ENCODE measurements at places on chromosomes 5 and 9.

DNA sequence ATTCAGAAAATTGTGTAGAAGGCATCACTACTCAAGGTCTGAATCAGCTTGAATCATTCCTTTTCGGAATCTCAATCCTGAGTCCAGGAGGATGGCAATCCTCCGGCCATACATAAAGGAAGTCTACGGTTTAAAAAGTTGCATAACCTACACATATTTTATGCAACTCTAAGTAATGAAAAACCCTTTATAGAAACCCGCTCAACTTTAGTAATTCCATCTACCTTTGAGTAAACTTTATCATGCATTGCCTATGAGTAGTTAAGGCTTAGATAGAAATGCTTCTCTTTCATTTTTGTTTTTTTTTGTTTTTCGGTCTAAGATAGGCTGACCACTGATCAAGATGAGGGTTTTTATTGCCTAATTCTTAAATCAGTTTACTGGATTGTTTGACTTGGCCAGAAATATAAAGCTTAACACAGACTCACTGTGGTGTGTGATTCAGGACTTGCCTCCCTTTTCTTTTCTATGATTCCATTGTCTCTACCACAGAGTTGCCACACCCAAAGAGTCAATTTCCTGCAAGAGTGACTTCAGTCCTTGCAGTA, 85.0 kb downstream of the LURAP1L start:
- no peak for DNase-seq

DNA sequence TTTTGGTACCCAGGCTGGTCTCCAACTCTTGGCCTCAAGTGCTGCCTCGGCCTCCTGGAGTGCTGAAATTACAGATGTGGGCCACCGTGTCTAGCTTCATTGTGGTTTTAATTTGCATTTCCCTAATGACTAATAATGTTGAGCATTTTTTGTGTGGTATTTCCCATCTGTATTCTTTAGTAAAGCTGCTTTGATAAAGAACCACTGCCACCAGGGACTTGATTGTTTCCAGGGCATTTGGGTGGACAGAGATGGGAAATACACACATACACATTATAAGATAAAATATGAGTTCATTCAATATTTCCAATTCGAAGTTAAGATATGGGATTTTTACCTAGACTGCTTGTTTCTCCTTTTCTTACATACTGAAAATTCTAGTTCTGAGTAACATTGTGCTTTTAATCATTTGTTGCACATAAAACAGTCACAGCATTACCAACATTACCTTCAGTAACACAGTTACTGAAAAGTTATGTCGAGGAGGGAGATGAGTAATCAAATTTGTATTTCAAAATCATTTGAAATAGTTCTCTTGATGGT, 28.9 kb downstream of the HABP4 start:
- DNase-seq = no peak

GRCh38 chr9:127801955-127802575, 617 bp upstream of the FPGS start:
- no peak for DNase-seq

GRCh38 chr5:97554977-97555643, 372.1 kb upstream of the RIOK2 start:
- DNase-seq = no peak

DNA sequence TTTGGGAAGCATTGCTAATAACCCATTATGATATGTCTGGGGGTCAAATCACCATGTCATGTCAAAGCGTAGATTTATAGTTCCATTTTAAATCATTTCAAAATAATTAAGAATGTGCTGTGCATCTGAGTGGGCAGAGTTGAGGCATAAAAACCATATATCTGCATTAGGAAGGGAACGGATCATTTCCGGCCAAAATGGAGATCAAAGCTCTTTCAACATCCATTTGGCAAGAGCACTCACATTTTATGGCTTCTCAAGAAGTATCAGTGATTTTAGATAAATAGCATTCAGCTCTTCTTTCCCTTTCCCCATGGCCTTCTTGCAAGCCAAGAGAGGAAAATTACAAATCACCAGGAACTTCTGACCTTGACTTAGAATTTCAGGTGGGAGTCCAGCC, 89.9 kb downstream of the HSPA4 start:
- DNase-seq = no peak

- no peak for DNase-seq
Observed at GRCh38 chr5:113204525-113205161, 228.0 kb downstream of the DCP2 start.

- no peak for DNase-seq
Observed at GRCh38 chr5:1315709-1316587, 21.1 kb upstream of the TERT start.

DNA sequence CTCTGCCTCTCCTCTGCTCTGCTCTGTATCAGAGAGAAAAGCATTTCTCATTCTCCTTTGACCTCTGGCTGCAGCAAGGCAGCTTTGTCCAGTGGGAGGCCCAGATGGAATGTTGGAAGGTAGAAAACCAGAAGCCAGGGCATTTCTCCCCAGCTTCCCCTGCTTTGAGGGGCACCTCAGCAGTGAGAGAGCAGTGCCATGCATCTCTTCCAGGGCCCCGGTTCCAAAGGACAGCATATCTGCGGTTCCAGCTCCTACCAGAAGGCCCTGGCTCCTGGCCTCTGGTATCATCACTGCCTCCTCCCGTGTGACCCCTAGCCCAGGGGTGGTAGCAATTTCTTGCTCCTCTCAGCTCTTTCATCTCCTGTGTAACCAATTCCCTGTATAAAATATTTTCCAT, 190.8 kb downstream of the SPOCK1 start:
- no peak for DNase-seq

DNA sequence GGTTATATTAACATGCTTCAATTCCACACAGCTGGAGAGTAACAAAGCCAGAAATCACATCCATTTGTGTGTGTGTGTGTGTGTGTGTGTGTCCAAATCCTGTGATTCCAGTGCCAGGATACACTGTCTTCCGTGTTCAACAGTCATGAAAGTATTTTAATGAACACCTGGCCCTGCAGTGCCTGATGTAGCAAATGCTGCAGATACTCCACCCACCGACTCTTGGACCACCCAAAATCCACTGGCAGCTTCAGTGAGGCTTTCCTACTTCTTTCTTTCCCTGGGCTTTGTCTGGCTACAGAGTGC, 13.1 kb upstream of the INSYN2B start:
- no peak for DNase-seq

DNA sequence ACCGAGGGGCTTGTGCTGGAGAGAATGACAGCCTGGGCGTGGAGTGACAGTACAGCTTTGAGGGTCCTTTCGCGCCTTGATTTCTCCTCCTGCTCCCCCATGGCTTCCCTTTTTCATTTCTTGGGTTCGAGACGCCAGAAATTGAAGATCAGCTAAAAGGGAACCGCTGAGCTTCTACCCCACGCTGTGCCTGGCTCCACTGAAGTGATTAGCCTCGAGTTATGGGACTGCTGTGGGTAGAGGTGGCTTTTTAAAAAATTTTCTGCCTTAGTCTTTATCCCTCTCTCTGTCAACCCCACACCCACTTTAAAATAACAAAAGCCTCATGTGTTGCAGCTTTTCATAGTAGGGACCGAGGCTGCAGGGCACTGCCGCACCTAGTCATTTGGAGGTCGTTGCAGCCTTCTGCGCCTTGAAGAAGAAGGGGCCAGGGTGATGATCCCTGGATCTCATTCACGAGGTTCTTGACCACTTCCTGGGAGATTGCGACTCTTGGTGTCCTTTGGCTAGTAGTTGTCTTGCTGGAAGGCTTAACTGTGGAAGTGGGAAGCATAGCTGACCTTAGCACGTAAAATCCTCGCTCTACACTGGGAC, 603 bp downstream of the PPIP5K2 start:
- no peak for DNase-seq

DNA sequence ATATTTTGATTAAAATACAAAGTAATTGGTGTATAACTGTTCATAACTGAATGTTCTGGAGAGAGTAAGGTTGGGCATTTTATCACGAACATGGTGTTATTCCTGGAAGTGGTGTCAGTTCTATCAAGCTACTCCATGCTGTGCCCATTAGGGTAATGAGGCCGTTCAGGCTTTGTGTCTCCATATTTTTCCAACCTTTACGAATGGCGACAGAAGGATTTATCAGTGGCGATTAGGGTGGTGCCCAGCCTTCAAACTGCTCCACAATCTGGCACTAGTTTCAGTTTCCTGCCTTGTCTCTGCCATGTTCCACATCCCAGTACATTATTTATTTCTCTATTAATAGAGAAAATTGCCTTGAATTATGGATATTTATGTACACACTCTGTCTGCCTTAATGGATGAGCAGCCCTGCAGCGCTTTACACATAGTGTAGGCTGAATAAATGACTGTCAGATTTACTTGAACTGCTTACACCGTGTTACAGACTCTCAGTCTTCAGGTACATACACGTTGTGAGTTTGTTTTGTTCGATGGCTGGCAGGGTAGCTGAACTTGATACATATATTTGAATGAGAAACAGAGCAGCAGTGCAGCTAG, 23.9 kb upstream of the TMC1 start:
- no peak for DNase-seq

GRCh38 chr9:89471390-89471789, 26.5 kb downstream of the SEMA4D start:
- DNase-seq = no peak

GRCh38 chr9:119588874-119589744, 219.9 kb upstream of the BRINP1 start:
- no peak for DNase-seq

DNA sequence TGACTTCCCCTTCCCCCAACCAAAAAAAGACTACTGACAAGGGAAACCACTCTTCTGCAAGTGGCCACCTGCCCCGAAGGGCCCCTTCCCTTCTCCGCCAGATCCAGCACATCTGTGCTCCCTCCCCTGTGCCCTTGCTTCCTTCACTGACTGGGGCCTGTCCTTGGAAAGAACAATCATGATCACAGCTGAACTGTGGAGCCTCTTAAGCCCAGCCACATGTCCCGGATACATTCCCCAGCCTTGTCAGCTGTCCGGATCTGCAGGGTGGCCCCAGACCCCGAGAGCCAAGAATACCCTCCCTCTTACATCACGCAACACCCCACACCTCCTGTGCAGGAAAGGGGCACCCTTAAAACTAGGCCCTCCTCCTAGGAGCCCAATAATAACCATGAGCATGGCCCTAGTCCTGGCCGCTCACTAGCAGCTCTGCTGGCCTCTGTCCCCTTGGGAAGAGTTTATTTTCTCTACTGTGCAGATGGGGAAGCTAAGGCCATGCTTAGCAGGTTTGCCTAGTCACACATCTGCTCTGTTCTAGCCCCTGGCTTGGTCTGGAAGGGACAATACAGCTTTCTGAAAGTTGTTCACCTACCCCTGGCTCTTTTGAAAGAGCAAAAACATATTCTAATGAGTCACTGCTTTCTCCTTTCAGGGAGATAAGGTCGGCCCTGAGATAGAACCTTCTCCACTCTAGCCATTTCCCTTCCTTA, 3.8 kb downstream of the SPRY4 start:
- DNase-seq = no peak

DNA sequence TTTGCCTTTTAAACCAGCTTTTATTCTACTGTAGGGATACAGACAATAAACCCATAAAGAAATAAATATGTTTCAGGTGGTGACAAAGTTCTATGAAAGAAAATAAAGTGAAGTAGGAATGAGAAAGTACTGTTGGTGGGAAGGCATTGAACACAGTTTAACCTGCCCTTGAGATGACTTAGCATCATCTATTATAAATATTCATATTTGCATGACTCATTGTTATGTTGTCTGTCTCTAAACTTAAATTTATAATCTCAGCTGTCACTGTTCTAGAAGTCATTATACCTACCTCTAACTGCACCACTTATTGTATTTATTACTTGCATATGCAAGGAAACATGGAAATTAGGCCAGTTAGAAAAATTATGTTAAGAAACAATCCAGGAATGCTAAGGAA, 202.2 kb downstream of the CHSY3 start:
- DNase-seq = no peak

GRCh38 chr5:98791898-98792580, 18.6 kb downstream of the RGMB start:
- DNase-seq = no peak

DNA sequence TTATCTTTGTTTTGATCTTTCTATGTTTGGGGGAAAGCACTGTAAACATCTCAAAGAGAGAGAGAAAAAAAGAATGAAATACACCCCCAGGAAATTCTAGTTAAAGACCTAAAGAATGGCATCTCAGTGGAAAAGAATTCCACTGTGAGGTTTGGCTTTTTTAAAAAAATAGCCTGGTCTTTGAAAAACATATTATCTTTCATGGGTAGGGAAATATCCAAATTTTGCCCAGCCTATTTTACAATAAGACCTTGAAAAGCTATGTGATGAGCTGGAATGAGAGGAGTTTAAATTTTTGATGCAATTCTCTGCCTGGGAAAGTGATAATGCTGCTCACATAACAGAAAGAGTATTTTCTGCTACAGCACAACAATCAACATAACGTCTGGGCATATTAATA, 348.1 kb upstream of the WWC1 start:
- DNase-seq = no peak

GRCh38 chr5:73264631-73265030, 91.6 kb downstream of the TMEM174 start:
- DNase-seq = no peak

DNA sequence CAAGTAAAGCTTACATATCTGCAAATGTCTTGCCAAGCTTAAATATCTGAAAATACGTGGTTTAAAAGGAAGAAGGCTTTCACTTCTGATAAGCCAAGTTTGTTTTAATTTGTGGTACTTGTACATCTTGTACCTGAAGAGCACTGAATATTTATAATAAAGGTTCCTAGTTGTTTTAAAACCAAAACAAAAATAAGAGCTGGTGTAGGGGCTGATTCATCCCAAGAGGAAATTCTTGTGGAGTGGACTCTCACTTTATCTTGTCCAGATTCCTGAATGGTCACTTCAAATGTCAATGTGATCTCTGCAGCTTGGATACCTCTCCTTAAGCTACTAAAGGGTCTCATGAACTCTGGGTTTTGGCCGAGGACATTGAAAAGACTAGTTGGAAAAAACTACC, 29.5 kb downstream of the MAMDC2 start:
- no peak for DNase-seq

DNA sequence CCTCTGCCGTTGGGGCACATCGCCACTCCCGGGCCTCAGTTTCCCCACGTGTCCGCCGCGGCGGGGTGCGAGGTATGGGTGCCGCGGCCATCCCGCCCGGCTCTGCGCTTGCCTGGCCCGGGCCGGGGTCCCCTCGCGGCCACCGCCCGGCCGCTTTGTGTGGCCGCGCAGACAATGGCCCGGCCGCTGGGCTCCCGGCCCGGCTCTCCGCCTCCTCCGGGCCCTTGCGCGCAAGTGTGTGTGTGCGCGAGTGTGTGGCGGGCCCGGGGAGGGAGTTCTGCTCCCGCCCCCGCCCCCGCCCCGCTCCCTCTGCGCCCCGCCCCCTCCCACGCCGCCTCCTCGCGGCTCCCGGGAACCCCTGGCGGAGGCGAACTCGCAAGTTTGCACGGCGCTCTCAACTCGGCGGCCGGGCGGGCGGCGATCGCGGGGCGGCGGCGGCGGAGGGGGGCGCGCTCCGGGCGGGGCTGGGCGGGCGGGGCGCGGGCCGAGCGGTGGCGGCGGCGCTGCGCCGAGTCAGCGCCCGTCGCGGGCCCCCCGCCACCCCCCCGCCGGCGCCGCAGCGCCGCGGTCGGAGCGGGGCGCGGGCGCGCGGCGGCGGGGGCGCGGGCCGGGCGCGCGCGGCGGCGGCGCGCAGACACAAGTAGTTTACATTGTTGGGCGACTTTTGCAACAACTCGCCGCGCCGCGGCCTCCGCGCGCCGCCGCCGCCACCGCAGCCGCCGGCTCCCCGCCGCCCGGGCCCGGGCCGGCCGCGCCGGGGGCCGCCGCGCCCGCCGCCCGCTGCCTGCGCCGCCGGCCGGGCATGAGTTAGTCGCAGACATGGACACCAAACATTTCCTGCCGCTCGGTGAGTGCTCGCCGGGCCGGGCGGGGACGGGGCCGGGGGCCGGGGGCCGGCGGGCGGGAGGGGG, at the start of gene RXRA:
Gene RXRA (plus strand): TSS at position 643 of the 911 bp plus-strand sequence. CDS start 177 bp downstream, at position 820.
- DNase-seq = no peak

Measured in esophagus squamous epithelium (tissue), 5 donors.